ENCODE measurements at places on chromosomes 7 and 10. TPM values are rescaled to one million over a fixed set of nuclear protein-coding genes. Genes with fewer than 3 reads are reported as not detected.

DNA sequence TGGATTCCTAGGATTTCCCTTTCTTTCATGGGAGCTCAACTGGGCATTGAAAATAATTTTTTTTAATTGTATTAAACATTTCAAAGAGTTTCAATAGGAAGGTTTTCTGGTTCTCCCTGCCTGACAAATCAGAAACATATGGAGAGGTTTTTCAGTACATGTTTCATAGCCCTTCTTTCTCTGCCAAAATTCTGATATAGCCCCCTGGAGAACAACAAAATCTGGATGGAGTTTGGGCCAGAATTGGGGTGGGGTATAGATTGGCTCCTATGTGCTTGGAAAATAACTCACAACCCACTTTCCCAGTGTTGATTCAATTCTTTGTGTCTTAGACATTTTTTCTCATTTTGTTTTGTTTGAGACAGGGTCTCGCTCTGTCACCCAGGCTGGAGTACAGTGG is 24.6 kb upstream of the EIF4H start:
- no peaks in the 10 kb centered on the region for H3K27me3 ChIP-seq
- H3K4me1 ChIP-seq, result no peaks in the 10 kb centered on the region
- no peak overlapping the region for H3K27ac ChIP-seq

- H3K27me3 ChIP-seq, result no peaks in the 10 kb centered on the region
- no peak overlapping the region for H3K4me3 ChIP-seq
- no peaks in the 10 kb centered on the region for H3K4me1 ChIP-seq
- no peak overlapping the region for H3K27ac ChIP-seq
- no peaks in the 10 kb centered on the region for H3K36me3 ChIP-seq
- no peak for DNase-seq
Measured at GRCh38 chr7:150666412-150666811, 19.1 kb upstream of the GIMAP2 start.

GRCh38 chr10:63094881-63095280 is 38.2 kb upstream of the NRBF2 start:
- DNase-seq, result no peak
- no peaks in the 10 kb centered on the region for H3K27me3 ChIP-seq
- H3K4me3 ChIP-seq, result no peak overlapping the region
- no peak overlapping the region for H3K27ac ChIP-seq

DNA sequence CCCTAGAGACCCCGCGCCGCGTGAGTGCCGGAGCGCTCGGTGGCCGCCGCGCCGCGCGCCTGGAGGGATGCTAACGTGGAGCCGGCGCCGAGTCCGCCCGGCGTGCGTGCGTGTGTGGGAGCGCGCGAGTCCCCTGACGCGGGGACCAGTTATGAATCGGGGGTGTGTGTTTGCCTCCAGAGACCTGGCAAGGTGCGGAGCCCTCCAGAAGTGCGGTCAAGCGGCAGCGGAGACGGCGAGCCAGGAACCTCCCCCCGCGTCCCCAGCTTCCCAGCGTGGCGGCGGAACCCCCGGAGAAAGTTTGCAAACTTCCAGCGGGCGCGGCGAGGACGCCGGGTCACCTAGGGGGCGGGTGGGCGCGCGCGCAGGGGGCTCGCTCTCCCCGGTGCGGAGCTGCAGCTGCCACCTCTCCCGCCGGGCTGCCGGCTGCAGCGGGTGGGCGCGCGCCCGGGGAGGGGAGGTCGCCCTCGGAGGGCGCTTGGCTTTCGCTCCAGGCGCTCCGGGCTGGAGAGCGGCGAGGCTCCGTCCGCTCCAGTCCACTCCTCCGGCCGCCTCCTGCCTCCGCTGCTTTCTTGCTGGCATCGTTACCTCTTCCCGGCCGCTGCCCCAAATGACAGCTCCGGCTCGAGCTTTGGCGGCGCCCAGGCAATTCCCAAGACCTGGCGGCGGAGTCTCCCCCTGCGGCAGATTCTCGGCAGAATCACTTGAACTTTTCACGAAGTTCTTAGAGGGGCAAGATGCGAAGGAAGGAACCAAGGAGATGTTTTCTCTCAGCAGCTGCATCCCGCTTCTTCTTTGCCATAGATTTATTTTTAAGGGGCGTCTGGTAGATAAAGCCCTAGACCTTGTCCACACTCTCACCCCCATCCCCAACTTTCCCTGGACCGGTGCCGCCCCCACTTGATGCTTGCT is 2.3 kb upstream of the CREB5 start:
- H3K27me3 ChIP-seq, result peaks cover 18% of the 10 kb centered on the region
- H3K4me3 ChIP-seq, result peak overlapping the region; percentile 92
- H3K36me3 ChIP-seq, result no peaks in the 10 kb centered on the region
- peak; percentile 60 for DNase-seq

- peaks cover 26% of the 10 kb centered on the region for H3K36me3 ChIP-seq
- no peak overlapping the region for H3K27ac ChIP-seq
Measured at GRCh38 chr7:96285579-96285978, 36.3 kb downstream of the SLC25A13 start.

GRCh38 chr7:87599336-87599735 is 1.3 kb downstream of the ABCB1 start:
- no peak overlapping the region for H3K27ac ChIP-seq
- H3K4me1 ChIP-seq, result no peaks in the 10 kb centered on the region
- no peaks in the 10 kb centered on the region for H3K36me3 ChIP-seq
- no peak for DNase-seq
- peak overlapping the region; percentile 1 for H3K4me3 ChIP-seq
- peaks cover 13% of the 10 kb centered on the region for H3K27me3 ChIP-seq

DNA sequence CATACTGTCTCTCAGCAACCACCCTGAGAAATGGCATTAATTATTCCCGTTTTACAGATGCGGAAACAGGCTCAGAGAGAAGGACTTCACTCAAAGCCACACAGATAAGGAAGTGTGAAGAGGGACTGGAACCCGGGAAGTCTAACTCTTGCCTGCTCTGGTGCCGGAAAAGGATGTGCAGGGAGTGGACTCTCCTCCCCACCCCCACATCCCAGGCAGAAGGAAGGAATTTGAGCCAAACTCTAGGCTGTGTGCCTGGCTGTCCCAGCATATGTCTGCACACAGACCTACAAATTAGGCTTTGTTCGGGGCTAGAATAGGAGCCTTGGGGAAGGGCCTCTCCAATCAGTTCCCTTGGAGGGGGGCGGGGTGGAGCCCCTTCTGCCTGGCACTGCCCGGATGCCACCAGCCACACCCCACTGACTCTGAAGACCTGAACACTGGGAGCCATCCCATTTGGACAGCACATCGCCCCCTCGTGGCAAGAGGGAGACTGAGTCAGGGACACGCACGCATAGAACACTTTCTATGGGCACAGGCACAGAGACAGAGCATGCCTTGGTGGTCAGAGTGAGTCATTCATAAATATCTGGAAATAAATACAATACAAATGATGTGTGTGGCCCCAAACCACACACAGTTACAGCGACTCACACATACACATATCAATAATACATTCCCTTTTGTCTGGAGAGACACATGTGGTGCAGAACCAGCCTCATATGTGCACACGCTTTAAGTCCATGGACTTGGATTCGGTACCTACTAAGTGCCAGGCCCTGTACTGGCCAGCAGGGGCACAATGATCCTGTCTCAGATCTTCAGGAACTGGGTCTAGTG is 13.1 kb downstream of the LZTS2 start:
- peak; percentile 86 for DNase-seq
- no peak overlapping the region for H3K27ac ChIP-seq
- no peaks in the 10 kb centered on the region for H3K36me3 ChIP-seq
- H3K27me3 ChIP-seq, result peaks cover 7% of the 10 kb centered on the region

- peaks cover 91% of the 10 kb centered on the region for H3K36me3 ChIP-seq
- H3K27me3 ChIP-seq, result no peaks in the 10 kb centered on the region
- no peak overlapping the region for H3K4me3 ChIP-seq
- H3K27ac ChIP-seq, result no peak overlapping the region
- DNase-seq, result no peak
- no peaks in the 10 kb centered on the region for H3K4me1 ChIP-seq
Measured at GRCh38 chr7:76346097-76346496, 12.7 kb downstream of the YWHAG start.

GRCh38 chr7:106175507-106175906 is 63.4 kb upstream of the SYPL1 start:
- H3K4me1 ChIP-seq, result peaks cover 6% of the 10 kb centered on the region
- no peaks in the 10 kb centered on the region for H3K27me3 ChIP-seq
- H3K4me3 ChIP-seq, result no peak overlapping the region
- DNase-seq, result no peak
- H3K36me3 ChIP-seq, result no peaks in the 10 kb centered on the region
- no peak overlapping the region for H3K27ac ChIP-seq

DNA sequence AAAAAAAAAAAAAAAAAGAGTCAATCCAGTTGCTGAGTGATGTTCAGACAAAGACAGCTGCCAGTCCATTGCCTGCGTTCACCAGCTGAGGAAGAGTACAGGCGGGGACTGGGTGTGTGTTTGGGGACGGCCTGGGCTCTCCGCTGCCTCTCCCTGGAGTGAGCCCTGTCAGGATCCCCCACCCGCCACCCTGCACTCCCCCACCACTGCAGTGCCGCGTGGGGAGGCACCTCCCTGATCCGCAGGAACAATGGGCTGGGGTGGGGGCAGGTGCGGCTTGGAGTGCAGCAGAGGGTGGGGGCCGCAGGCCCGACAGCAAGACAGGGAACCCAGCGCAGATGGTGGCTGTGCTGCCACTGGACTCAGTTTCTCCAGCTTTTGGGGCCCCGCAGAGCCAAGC is 1.4 kb downstream of the HSPA12A start:
- H3K27ac ChIP-seq, result no peak overlapping the region
- peak overlapping the region; percentile 64 for H3K4me3 ChIP-seq
- DNase-seq, result no peak
- H3K27me3 ChIP-seq, result peaks cover 16% of the 10 kb centered on the region

FZD8 gene
- total RNA-seq, result 15.1 TPM

GBX1 gene
- total RNA-seq, result not detected

Measured in H9 (cell line).